ENCODE measurements at places on chromosomes 2 and 18.

- no peak for DNase-seq
Observed at GRCh38 chr2:237434866-237435311, 20.9 kb upstream of the COL6A3 start.

DNA sequence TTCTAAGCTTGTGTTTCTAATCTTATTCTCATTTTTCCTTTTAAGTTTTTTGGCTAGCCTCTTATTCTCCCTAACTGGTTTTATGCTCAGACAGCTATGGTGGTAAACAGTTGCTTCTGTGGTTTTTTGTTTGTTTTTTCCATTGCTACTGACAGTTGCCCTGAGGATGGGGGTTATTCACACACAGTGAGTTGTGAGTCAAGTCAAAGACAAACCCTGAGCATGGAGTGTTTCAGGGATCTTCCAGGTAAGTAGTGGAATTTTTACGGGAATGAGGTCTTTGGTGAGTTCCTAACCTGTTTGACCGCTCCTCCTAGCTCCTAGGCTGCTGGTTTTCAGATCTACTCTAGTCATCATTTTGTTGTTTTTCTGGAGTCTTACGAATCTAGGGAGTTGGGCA lies 162.8 kb downstream of the ZNF407 start:
- no peak for DNase-seq

GRCh38 chr2:195307751-195308150 lies 349.3 kb upstream of the SLC39A10 start:
- DNase-seq, result no peak

DNA sequence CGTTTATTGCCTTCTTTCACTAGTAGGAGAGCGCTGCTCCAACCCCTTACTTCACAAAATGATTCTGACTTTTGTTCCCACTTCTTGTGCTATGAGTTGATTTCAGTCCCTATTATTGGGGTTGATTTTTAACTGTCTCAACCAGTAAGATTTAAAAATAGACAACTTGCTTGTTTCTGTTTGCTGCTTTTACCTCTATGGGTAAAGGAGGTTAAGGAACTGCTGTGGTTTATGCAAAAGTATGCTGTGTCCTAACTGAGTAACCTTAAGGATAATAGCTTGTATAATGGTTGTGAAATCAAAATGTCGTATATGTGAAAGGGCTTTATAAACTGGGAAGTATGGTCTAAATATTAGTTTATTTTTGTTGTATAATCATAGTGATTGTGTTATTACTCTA lies 22.6 kb downstream of the ALMS1 start:
- no peak for DNase-seq

Measured in activated CD4-positive, alpha-beta T cell treated with anti-CD3 and anti-CD28 coated beads, Interleukin-2, amount 50 U/mL, for 24 hours (primary cell).